NCI-H2081 treated with DMSO at 0.1 percent for 48 hours (cell line): ENCODE measurements at places on chromosomes 13 and 19.

DNA sequence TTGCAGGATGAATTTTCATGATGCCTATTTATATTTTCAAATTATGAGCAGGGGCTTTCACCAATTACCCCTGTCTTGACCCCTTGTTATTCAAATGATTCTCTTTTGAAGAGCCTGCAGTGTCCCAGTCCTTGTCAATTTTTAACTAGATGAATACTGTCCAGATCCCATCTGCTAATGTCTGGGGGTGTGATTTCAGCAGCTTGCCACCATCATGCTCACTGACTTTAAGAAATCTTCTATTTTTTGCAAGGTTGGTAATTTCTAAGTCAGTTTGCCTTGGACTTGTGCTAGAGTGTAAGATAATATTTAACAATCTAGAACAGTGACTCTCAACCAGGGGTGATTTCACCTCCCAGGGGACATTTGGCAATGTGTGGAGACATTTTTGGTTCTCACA lies 106.0 kb downstream of the CACNA1A start:
- DNase-seq = no peak

GRCh38 chr13:25923217-25924085 lies 128.4 kb downstream of the SHISA2 start:
- no peak for DNase-seq

DNA sequence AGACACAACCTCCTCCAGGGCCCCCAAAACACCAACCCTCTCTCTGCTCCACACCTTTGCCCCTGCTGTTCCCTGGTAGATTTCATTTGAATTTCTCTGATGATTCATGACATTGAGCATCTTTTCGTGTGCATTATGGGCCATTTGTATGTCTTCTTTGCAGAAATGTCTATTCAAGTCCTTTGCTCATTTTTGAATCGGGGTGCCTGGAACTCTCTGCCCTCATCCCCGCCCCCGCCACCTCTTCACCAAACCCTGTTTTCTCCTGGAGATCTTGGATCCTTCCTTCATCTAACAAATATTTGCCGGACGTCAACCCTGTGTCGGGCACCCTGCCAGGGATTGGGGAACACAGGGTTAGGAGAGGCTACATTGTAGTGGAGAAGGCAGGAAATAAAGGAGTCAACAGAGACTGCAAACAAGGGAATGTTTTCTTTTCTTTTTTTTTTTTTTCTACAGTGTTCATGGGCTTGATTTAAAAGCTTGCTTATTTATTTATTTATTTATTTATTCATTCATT lies 25.5 kb upstream of the SLC1A5 start:
- no peak for DNase-seq

- DNase-seq = no peak
Observed at GRCh38 chr19:1066251-1066747, 668 bp upstream of the ARHGAP45 start.

DNA sequence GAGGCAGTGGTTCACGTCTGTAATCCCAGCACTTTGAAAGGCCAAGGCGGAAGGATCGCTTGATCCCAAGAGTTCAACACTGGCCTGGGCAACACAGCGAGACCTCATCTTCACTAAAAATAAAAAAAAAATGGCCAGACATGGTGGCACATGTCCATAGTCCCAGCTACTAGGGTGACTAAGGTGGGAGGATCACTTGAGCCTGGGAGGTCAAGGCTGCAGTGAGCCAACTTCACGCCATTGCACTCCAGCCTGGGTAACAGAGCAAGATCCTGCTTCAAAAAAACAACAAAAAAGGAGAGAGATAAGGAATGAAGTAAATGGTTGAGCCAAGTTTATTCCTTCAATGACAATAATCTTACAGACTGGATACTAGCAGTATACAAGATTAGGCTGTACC lies 21.3 kb downstream of the TBC1D4 start:
- DNase-seq = no peak

DNA sequence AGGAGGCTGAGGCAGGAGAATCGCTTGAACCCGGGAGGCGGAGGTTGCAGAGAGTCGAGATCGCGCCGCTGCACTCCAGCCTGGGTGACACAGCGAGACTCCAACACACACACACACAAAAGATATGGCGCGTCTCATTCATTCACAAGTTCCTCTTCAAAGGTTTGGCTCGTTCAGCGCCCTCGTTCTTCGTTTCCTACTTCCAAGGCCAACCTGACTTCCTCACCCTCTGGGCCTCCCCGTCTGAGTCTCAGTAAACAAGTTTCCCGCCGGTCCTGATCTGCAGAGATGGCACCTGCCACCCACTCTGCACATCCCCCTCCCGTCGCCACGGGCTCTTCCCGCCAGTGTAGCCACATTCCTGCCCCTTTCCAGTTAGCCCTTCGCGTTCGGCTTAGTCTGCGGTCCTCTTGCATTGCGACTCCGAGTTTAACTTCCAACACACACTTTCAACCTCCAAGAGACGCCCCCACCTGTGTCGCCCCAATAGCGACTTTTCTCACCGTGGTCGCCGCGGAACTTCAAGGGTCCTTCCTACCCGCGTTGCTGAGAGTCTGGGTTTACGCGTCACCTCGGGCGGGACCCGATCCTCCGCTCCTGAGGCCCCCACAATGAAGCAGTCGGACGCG lies 1.3 kb upstream of the BSG start:
- DNase-seq = no peak

DNA sequence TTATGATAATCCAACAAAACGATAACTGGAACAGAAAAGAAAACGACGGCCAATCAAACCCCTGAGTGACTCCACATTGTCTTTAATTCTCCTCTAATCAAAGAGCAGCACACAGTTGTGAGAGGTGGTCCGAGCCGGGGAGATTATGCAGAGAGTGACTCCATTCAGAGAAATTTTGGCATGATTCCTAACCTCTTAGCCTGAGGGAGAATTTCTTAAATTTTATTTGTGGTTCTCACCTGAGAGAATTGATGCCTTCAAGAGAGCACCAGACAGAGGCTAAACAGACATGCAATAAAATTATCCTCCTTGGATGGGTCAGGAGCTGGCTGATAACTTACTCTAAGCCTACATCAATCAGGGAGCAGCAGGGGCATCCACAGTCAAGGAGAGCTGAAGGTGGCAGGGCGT lies 310.0 kb upstream of the KLF12 start:
- DNase-seq = no peak

GRCh38 chr13:101567841-101568240 lies 115.4 kb downstream of the ITGBL1 start:
- DNase-seq = no peak

DNA sequence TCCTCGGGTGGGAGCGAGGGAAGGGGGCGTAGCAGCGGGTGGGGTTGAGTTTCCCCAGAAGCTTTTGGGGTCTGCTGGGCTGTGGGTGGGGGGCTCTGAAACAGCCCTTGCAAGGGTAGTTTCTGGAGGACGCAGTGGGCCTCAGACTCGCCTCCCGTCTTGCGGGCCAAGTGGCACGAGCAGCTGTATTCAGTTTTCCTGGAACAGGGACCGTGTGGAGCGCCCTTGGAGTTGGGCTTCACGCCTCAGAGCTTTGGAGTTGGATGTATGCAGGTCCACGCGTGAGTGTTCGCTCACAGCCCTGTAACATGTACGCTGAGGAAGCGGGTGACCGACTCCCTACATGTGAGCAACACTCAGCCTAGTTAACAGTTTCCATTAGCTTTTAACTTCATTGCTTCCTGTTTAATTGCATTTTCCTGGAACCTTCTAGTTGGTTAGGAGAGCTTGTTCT lies 603 bp downstream of the TM9SF2 start:
- DNase-seq = no peak

GRCh38 chr13:41837629-41838028 lies 123.3 kb downstream of the VWA8 start:
- DNase-seq = no peak

DNA sequence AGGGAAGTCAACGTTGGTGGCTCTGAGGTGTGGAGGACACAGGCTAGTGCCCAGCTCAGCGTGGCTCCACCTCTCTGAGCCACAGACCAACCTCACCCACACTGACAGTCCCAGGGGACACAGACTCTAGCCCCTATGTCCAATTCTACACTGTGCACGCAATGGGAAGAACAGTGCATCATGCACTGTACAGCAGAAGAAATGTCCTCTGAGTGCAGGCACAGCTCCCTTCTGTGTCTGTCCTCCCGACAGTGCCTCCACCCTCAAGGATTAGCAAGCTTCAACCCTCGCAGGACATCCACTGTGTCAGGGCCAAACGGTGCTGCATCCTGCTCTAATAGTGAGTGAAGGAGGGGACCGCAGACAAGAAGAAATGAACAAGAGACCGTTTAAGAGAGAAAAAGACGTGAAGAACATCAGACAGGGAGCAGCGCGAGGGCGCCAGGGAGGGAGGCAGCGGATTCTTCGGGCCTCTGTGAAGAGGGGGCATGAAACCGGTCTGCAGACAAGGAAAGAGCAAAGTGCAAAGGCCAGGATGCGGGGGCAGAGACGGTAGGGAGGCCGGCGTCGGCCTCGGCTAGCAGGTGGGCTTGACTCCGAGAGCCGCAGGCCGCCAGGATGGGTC lies 681 bp downstream of the ZNF837 start:
- DNase-seq = no peak

DNA sequence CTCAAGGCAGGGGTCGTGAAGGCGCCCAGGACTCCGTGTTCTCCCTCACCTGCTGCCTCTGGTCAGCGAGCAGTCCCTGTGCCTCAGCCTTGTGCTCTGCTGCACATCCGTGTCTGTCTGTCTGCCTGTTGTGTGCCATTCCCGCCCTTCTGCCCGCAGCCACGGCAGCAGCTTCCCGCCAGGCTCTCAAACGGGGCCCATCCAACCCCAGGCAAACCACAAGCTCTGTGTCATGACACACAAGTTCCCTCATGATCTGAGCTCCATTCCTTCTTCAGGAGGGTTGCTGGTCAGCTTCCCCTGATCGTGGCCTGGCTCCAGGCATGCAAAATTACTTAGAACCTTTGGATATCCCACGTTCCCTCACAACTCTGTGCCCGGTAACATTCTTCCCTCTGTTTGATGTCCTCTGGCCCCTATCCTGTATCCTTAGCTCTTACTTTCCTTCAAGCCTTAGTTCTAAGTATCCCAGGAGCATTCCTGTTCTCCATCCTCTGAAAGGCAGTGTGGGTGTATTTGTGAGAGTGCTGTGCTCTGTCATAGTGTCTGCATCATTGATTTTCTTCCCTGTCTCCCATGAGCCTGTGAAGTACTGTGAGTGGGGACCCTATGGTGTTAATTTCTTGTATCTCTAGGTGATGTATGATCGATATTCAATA lies 3.2 kb downstream of the GPR183 start:
- DNase-seq = no peak

GRCh38 chr19:40705362-40705651 lies 11.4 kb downstream of the COQ8B start:
- DNase-seq = no peak

- DNase-seq = no peak
Observed at GRCh38 chr13:60094385-60095088, 69.2 kb downstream of the DIAPH3 start.

- no peak for DNase-seq
Observed at GRCh38 chr19:21586311-21587116, 81.1 kb downstream of the ZNF429 start.

GRCh38 chr19:1170938-1171754 lies 2.9 kb downstream of the SBNO2 start:
- DNase-seq = no peak

DNA sequence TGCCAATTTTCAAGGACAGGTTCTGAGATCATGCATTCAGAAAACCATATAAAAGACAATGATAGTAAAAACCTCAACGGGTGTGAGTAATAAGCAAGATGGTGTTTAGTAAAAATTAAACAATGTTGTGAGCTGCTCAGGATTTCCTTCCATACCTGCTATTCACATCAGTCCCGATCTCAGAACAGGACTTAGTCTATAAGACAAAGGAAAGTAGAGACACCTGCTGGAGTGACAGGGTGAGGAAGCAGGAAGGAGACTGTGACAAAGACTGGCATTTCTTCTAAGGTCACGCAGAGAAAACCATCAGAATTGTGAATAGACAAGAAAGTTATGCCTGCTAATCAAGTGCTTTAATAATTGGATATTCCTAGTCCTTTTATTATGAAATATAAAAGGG lies 648.0 kb downstream of the DACH1 start:
- no peak for DNase-seq

DNA sequence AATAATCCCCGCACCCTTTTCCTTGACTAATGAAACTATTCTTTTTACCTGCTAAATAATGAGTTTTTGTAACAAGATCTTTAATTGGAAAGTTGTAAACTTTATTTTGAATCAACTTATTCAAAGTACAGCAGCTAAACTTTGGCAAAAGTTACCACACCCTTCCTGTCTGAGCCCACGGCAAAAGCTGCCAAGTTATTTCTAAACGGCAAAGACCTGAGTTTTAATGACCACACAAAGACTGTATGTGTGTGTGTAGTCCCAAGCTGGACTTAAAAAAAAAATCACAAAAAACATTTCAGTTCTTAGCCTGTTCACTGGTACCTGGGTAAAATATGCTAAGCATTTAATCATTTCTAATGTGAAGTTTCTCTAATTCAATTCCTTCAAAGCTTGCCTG lies 60.7 kb downstream of the ZAR1L start:
- DNase-seq = no peak

GRCh38 chr13:82070416-82070815 lies 1729.5 kb upstream of the SPRY2 start:
- no peak for DNase-seq

DNA sequence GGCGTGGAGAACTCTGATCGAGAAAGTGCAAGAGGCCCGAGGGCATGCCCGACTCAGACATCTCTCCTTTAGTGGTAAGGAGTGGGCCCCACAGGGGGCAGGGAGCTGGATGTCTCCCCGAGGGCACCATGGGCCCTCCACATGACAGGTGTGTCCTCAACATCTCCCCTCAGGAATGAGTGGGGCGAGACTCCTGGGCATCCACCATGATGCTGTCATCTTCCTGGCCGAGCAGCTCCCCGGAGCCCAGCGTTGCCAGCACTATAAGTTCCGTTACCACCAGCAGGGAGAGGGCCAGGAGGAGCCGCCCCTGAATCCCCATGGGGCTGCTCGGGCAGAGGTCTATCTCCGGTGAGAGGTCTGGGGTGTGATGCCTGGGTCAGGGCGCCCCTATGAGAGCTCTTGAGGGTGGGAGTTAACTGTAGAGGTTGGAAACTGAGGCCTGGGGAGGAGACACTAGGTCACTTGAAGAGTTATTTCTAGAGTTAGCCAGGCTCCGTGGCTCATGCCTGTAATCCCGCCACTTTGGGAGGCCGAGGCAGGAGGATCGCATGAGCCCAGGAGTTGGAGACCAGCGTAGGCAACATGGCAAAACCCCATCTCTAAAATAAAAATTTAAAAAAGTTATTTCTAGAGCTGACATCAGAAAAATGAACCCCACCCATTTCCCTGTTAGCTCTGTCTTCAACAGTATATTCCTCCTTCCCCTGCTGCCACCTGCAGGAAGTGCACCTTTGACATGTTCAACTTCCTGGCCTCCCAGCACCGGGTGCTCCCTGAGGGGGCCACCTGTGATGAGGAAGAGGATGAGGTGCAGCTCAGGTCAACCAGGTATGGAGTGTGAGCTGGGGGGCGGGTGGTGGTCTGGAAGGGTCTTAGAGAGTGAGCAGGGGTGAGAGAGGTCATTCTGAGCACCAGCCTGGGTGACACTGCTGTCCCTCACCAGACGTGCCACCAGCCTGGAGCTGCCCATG lies 5.1 kb downstream of the IGFLR1 start:
- no peak for DNase-seq

DNA sequence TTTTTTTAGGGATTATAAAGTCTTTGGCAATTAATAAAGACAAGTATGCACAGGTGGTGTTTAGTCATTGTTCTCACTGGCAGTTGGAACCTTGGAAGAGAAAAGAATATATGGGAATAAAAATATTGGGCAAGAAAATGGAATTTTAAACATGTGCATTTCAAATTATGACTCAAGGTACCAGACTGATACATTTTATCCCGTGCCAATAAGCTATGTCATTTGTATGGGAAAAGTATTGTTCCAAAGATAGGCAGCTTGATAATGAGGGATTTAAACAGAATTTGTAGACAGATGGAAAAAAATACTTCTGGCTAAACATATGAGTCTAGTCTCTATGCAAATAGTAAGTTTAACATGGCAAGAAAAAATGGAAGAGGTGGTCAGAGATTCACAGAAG lies 169.5 kb upstream of the UFM1 start:
- no peak for DNase-seq
